ENCODE measurements at places on chromosomes 2 and 18. TPM values are rescaled to one million over a fixed set of nuclear protein-coding genes. Genes with fewer than 3 reads are reported as not detected.
A peak's percentile ranks its signal among the peaks of the same experiment; 100 is the strongest.

- DNase-seq: no peak
Measured at GRCh38 chr18:37362158-37362890, 203.3 kb downstream of the CELF4 start.

The CAPN10 gene
- 5.7 TPM for total RNA-seq

The MORN2 gene
- 37.9 TPM for total RNA-seq

The LYG1 gene
- total RNA-seq: 0.12 TPM

- DNase-seq: no peak
Measured at GRCh38 chr18:22641958-22642357, 224.2 kb upstream of the CTAGE1 start.

- no peak for DNase-seq
Measured at GRCh38 chr2:214796911-214797310, 12.6 kb downstream of the BARD1 start.

GRCh38 chr2:170991398-170992182 lies 62.5 kb downstream of the GORASP2 start:
- no peak for DNase-seq

- DNase-seq: no peak
Measured at GRCh38 chr2:143157001-143157400, 27.8 kb downstream of the ARHGAP15 start.

GRCh38 chr18:25322806-25323205 lies 29.2 kb downstream of the ZNF521 start:
- no peak for DNase-seq

- no peak for DNase-seq
Measured at GRCh38 chr2:7116511-7116910, 199.3 kb downstream of the RNF144A start.

DNA sequence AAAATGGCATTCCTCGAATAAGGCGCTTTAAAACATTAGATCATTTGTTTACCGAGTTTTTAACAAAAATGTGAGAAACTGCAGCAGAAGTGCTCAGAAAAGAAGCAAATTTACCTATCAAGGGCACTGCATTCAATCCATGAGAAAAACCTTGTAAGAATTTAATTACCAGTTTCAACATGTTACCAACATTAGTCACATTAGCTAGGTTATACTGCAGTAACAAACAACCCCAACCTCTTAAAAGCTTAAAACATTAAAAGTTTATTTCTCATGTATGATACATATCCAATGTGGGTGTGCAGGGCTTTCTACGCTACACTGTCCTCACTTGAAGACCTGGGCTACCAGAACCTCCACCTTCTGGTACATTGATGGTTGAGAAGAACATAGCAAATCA lies 68.1 kb upstream of the CCBE1 start:
- DNase-seq: no peak

DNA sequence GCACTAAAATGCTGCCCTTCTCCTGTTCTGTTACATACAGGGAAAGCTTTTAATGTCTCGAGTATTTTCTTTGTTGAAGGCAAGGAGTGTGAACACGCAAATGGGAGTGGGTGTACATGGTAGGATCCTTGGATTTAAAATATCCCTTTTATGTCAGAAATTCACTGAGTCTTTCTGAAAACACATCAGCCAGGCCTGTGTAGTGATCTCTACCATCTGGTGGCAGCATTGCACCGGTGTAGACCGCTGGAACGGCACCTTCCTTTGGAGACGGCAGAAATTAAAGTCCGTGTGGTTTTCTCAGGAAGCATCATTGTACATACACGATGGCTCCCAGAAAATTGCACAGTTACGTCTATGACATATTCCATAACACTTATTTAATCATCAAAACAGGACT lies 515.8 kb downstream of the GALR1 start:
- DNase-seq: peak; percentile 68

DNA sequence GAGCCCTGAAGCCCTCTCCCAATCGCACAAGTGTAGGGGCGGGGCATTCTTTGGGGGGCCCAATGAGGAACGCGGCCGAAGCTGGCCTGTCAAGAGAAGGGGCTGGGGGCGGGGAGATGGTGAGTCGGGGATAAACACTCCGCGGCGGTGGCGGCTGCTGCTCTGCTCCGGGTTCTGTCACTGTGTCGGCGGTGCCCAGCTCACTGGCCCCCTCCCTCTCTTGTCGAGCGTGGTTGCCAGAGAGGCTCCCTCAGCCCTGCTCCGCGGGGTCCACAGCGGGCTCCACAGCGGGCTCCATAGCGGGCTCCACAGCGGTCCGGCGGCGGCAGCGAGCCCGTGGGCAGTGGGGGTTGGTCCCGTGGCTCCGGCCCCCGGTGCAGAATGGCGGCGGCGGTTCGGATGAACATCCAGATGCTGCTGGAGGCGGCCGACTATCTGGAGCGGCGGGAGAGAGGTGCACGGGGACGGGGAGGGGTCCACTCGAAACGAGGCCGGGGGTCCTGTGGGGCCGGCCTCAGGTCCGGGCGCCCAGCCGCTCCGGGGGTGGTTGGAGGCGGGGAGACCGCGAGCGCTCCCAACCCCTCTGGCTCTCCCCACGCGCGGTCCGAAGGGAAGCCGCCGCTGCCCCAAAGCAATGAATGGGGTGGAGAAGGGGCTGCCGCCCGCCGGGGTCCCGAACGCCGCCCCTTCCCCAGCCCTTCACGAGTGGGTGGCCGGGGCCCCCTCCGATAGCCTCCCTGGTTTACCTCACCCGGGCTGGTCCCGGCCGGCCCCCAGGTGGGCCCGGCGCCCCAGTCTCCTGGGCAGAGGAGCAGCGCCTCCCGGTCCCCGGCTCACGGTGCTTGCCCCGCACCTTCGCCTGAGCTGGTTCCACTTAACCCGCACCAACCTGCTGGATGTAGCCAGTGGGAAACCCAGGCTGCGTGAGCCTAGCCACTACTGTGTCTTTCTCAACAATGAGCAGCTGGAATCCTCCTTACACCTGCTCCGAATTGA lies at the start of gene MXD1:
Gene MXD1, plus strand, starts transcription at position 160 of the 996 bp plus-strand sequence. Its CDS starts 222 bp downstream, at position 382.
- DNase-seq: no peak

The RUFY4 gene
- not detected for total RNA-seq
